Activated T-cell treated with anti-CD3 and anti-CD28 coated beads, Interleukin-2, amount 50 U/mL, for 72 hours (primary cell): ENCODE measurements at places on chromosomes 4 and X.

DNA sequence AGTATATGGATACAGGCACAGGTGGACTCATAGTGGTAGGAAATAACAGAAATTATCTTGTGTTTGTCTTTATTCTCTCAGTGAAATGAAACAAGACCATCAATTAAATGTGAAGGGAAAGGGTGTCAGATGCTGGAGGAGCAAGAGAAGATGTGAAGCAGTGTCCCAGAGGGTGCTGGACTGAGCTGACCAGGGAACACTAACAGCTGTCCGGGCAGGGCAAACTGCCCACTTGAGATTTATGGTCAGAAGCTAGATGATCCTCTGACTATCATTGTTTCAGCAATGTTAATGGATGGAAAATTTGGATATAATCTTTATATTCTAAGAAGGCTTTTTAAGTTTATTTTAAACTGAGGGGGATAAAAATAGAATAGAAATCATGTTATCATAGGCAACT, 267.2 kb upstream of the SLC7A11 start:
- H3K36me3 ChIP-seq: peaks cover 2% of the 10 kb centered on the region
- no peak overlapping the region for H3K27ac ChIP-seq
- no peaks in the 10 kb centered on the region for H3K27me3 ChIP-seq
- DNase-seq: no peak
- no peaks in the 10 kb centered on the region for H3K4me1 ChIP-seq

GRCh38 chrX:38879631-38880220, 78.5 kb downstream of the MID1IP1 start:
- H3K4me3 ChIP-seq: no peak overlapping the region
- H3K4me1 ChIP-seq: peaks cover 18% of the 10 kb centered on the region
- H3K36me3 ChIP-seq: no peaks in the 10 kb centered on the region

DNA sequence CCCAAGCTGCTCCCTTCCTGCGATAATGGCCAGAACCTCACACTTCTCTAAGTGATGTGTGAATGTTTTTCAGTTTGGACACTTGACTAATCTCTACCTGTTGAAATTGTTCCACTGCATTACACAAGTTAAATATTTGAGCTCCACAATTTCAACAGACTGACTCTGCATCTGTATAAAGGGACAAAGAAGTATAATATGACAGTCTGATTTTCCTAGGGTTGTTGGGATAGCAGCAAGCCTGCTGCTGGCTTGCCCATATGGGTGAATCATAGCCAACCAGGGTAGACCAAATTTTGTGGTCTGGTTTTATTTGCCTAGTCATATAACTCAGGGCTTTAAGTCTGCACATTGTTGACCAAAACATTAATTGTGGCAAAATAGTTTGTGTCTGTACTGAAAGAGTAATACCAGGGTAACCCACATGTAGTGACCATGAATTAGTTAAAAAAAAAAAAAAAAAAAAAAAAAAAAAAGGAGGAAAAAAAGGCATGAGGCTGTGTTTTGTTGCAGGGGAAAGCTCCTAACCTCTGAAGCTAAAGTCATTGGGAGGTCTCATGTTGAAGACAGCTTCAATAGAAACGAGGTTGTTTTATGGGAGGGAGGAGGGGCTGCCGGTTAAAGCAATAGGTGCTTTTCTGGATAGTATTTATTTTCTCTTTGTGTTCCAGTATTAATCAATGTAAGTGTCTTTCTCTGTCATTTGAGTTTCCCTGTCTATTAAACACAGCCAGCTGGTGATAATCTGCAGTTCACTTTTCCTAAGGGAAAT, 534.2 kb downstream of the RAB28 start:
- no peak for DNase-seq
- H3K36me3 ChIP-seq: no peaks in the 10 kb centered on the region
- H3K4me1 ChIP-seq: no peaks in the 10 kb centered on the region
- H3K27me3 ChIP-seq: no peaks in the 10 kb centered on the region

DNA sequence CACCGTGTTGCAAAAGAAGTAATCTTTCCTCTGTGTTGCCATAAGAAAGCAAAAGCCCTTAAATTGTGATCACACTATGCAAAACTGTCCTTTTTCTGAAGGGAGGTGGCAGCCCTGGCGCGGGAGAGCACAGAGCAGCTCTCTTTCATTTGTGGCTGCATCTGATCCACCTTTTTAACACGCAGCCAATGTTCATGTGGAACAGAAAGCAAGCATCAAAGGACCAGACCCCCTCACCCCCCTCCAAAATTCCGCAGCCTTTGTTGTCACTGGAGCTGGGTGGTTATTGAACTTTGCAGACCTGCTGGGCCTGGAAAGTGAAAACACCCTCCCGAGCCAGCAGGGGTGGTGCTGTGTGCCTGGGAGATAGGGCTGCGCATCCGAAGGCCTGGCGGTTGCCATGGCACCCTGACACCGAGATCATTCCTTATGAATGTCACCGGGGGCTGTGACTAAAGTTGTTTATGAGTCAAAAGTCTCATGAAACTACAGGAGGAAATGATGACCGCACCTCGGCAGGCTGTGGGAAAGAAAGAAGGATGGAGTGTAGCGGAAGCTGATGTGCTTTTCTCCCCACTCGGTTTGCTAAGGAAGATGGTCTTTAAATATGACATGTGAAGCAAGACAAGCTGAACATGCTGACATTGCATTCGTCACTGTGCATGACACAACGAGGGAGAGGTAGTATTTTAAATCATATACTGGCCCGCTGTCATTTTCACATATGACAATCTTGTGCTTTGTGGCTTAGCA, 367.4 kb downstream of the UNC5C start:
- peaks cover 7% of the 10 kb centered on the region for H3K36me3 ChIP-seq
- H3K4me3 ChIP-seq: no peak overlapping the region
- DNase-seq: peak; percentile 10
- H3K4me1 ChIP-seq: peaks cover 17% of the 10 kb centered on the region
- H3K27ac ChIP-seq: no peak overlapping the region

- H3K4me1 ChIP-seq: no peaks in the 10 kb centered on the region
- DNase-seq: no peak
- H3K36me3 ChIP-seq: peaks cover 3% of the 10 kb centered on the region
- H3K27ac ChIP-seq: no peak overlapping the region
- no peak overlapping the region for H3K4me3 ChIP-seq
These were observed 268.1 kb downstream of the LAS1L start for GRCh38 chrX:65266482-65266881.
